ENCODE measurements at places on chromosomes 6 and 20. TPM values are rescaled to one million over a fixed set of nuclear protein-coding genes. Genes with fewer than 3 reads are reported as not detected.

DNA sequence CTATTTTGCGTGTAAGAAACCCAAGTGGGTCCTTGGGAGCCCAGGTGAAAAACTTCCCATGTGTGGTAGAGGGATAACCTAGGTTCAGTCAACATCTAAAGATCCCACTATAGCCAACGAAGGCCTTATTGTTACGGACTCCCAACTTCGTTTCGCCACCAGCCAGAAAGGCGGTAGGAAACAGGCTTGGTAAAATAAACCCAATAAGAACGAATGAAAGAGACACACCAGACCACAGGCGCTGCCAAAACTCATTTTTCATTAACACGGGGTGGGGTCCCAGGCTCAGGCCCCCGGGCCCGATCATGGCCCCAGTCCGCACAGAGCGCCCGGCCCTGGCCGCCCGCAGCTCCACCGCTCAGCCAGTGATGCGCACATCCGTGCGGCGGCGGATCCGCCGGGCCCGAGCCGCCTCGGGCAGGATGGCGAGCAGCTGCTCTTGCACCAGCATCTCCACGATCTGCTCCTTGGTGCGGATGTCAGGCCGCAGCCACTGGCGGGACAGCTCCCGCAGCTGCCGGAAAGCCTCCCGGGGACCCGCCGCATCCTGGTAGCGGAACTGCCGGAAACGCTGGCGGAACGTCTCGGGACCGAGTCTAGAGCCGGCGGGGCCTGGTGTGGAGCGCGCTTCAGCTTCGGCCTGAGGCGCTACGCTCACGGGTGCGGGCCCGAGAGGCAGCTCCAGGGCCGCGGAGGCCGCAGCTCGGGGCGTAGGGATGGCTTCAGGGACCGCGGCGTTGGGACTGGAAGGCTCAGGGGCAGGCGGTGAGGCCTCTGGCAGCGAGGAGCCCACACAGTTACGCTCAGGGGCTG, 709 bp downstream of the SCAND1 start:
- peak overlapping the region; percentile 99 for H3K27ac ChIP-seq
- DNase-seq: peak; percentile 69
- H3K36me3 ChIP-seq: peaks cover 4% of the 10 kb centered on the region

ARMH2 gene
- total RNA-seq: not detected

- H3K4me1 ChIP-seq: peaks cover 36% of the 10 kb centered on the region
- peak; percentile 63 for DNase-seq
- peak within 1 kb of the TSS; percentile 50 for H3K4me3 ChIP-seq
Observed at GRCh38 chr20:63360850-63361518, at the start of gene CHRNA4. CHRNA4 (minus strand) TSS chr20:63361349; CDS start chr20:63361165, 184 bp downstream.

EPHA7 gene
- 47.6 TPM for total RNA-seq

- no peak overlapping the region for H3K27ac ChIP-seq
- DNase-seq: no peak
- H3K4me1 ChIP-seq: no peaks in the 10 kb centered on the region
Observed at GRCh38 chr6:25086500-25087091, 150.8 kb upstream of the RIPOR2 start.

PRRT1 gene
- total RNA-seq: not detected

All from neural progenitor cell (in vitro differentiated cells).